ENCODE measurements at places on chromosomes 12 and 14. TPM values are rescaled to one million over a fixed set of nuclear protein-coding genes. Genes with fewer than 3 reads are reported as not detected.

- no peak for DNase-seq
These were observed 234.4 kb upstream of the CLEC14A start for GRCh38 chr14:38490273-38490672.

DNA sequence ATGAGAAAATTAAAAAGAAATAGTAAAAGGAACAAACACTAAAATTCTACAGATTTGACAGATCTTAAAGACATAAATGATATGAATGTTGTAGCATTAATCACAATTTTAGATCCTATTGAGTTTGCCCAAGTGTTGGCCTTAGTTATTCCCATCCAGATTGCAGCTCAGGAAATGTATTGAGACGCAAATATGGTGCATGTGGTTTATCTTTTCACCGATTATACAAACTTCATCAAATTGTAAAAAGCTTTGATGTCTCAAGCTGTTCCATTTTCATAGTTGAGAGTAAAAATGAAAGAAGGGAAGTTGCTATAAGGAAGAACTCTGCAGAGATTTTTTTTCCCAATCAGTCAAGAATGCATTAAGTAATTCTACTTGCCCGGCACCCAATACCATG lies 328.4 kb downstream of the EGLN3 start:
- no peak for DNase-seq

- peak; percentile 15 for DNase-seq
These were observed 414.8 kb downstream of the SLC6A15 start for GRCh38 chr12:84497819-84498218.

DNA sequence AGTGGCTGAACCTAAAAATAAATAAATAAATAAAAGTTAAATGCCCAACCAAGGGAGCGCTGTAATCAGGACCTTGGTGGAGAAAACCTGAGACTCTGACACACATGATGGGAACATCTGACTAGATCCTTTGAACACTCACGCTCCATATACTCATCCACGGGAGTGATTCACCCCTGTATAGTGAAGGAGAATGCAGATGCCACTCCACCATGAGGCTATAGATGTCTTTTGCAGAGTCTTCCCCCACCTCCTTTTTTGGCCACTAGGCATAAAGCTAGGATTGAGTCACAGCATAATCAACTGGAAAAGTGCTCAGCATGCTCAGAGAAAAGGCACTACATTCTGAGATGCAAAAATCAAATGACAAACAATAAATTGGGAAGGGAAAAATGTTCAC lies 19.0 kb downstream of the ADAM20 start:
- DNase-seq = no peak

DNA sequence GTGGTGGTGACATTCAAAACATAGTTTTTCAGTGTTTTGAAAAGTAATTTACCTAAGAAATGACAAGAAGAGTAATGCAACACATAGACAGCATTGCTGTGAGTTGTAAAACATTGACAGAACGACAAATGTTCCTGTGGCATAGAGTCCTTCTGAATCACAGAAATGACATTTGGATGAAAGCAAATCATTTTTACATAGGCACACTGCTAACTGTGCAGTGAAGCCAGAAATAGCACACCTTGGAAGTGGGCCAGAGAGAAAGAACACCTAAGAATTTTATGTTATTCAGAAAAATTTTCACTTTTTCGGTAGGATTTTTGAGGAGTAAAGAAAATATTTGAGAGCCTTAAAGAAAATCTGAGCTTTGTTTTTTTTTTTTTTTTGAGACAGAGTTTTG lies 100.6 kb downstream of the ANO4 start:
- DNase-seq = no peak

DNA sequence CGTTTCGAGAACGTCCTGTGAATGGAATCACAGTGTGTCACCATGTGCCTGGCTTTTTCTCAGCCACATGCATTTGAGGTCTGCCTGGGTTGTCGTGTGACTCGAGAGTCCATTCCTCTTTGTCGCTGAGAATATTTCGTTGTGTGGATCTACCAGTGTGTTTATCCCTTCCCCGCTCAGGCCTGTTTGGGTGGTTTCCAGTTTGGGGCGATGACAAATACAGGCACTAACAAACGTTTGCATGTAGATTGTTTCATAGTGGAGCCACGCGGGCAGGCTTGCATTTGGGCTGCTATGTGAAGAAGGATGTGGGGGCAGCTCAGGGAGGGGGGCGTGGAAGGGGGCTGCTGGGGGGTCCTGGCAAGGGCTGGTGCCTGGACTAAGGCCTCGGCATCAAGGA lies 14.1 kb downstream of the RIN3 start:
- DNase-seq = no peak

DNA sequence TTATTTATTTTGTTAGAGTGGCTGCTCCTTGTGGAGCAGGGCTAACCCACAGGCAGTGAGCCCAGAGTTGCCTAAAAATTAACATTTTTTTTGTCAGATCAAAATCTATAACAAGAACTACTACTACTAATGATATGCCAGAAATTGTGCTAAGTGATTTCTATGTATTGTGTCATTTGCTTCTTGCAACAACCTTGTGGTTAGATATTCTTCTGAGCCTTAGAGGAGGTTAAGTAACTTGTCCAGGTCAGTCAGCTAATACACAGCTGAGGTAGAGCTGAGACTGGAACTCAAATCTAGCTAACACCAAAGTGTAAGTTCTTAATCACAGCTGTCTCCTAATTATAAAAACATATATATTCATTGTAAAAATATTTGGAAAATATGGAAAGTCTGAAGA lies 29.8 kb downstream of the CFL2 start:
- no peak for DNase-seq

DNA sequence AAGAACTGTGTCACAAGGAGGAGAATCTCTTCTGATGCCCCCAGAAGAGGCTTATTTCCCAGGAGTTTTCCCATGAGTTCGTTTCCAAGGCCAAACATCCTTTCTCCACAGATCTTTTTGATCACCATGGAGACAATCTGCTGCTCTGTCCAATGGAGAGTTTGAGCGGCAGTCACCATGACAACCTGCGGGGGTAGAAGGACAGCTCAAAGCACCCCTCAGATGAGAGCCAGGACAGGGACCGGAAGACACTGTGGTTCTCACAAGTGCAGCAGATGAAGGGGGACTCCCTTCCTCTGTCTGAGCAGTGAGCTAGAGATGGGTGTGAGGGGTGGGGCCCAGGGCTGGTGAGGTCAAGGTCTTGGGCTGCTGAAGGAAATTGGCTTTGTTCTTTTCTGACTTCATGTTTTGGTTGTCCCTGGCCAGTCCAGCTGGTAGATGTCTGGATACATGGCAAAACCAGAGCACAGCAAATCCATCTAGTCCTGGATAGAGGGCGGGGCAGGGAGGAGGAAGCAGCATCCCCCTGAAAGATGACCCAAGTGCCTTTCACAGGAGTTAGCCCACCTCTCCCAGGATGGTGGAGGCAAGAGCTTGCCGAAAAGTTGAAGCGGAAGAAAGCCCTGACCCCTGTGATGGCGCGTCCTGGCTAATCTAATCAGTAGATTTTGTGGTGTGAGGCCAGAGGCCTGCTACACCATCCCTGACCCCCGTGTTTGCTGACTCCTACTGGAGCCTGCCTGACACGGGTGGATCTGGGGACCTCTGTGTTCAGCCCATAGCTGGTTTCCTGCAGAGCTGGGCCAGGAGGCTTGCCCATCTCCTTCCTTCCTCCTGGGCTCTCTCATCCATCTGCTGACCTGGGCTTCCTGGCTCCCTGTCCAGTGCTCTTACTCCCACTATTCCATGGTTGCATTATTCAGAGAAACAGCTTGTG lies 24.4 kb downstream of the DHRS2 start:
- DNase-seq = no peak

- DNase-seq = no peak
These were observed 282 bp upstream of the IGFBP6 start for GRCh38 chr12:53097207-53097563.

- DNase-seq = no peak
These were observed 29.6 kb upstream of the HDAC7 start for GRCh38 chr12:47849261-47849660.

GRCh38 chr12:56122637-56123036 lies 4.6 kb downstream of the ZC3H10 start:
- peak; percentile 71 for DNase-seq

GRCh38 chr12:48180857-48181495 lies 2.5 kb upstream of the CCDC184 start:
- no peak for DNase-seq

DNA sequence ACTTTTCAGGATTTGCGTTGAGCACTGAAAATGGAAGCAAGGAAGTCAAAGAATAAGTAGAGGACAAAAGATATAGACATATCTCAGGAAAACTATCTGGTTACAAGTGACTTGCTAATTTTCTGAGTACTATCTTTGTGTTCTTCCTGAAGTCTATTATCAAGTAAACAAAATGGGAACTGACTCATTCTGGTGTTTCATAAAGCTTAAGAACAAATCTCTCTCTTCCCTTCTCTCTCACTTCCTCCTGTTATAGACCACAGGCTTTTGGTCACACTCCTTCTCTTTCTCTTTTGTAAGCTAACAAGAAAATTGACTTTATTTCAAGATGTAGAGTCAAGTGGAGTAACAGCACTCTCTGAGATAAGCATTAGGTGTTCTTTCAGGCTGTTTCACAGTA lies 406.6 kb upstream of the SYT1 start:
- DNase-seq = no peak

- DNase-seq = no peak
These were observed 303.2 kb upstream of the LRFN5 start for GRCh38 chr14:41303506-41303905.

DNA sequence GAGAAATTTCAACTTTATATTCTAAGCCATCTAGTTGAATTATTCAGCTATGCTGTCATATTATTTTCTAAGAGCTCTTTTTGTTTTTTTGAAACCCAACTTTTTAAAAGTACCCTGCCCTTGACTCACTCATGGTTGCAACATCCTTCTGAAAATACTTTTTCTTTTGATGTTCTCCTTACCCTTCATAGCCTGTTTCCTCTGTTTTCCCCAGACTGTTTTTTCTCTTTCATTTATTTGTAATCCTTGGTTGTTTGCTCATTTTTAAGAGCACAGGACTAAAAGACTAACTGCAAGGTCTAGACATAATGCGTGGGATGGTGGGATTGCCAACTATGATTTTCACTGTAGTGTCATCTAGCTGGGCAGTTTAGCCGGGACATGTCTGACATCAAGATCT lies 21.2 kb upstream of the CDKL1 start:
- peak; percentile 56 for DNase-seq

DNA sequence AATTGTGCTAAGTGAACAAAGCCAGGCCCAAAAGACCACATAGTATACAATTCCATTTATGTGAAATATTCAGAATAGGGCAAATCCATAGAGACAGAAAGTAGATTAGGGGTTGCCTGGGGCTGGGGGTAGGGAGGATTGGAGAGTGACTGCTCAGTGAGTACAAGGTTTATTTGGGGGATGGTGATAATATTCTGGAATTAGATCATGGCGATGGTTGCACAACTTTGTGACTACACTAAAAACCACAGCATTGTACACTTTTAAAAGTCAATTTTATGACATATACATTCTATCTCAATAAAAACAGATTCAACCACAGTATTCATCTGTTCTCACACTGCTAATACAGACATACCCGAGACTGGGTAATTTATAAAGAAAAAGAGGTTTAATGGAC lies 68.7 kb upstream of the MAP1LC3B2 start:
- DNase-seq = no peak

GRCh38 chr14:80977221-80977620 lies 21.8 kb downstream of the TSHR start:
- no peak for DNase-seq

GRCh38 chr12:5008661-5009060 lies 35.0 kb upstream of the KCNA5 start:
- DNase-seq = no peak

REP15 gene
- 0.12 TPM for polyA plus RNA-seq

CD163L1 gene
- polyA plus RNA-seq = 3.1 TPM

PTPRO gene
- polyA plus RNA-seq = 0.04 TPM

HOXC11 gene
- not detected for polyA plus RNA-seq
